A172 (cell line): ENCODE measurements at places on chromosomes 3 and 15. TPM values are rescaled to one million over a fixed set of nuclear protein-coding genes. Genes with fewer than 3 reads are reported as not detected.

GRCh38 chr15:73517566-73517965 lies 74.6 kb downstream of the REC114 start:
- DNase-seq: no peak

DNA sequence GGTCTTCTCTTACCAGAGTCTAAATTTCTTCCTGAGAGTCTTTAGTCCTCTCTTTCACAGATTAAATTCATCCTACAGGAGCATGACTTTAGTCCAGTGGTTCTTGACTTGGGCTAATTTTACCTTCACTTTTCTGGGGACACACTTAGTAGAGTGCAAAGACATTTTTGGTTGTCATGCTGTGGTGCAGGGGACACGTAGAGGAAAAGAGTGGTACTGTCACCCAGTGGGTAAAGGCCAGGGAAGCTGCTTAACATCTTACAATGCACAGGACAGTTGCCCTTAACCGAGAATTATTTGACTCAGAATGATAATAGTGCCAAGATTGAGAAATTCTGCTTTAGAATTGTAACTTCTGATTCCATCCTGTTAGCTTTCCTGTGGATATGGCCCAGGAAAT lies 772.5 kb upstream of the GRM7 start:
- no peak for DNase-seq

GRCh38 chr3:171347301-171348039 lies 112.7 kb downstream of the TNIK start:
- peak; percentile 53 for DNase-seq

DNA sequence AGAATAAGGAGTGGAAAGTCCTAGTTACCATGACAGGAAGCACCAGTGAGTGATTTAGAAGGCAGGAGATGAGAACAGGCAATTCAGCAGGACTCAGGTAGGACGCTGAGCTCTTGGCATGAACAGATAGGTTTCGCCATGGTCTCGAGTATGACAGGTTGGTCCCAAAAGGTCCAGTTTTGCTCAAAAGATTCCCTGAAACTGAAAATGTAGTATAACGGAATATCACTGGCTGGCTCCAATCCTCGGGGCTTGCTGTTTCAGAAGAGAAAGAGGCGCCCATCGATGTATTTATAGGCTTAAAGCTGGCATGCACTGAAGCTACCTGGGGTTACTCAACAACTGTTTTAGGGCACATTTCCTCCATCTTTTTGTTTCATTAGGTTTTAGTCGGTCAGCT lies 59.2 kb downstream of the SRGAP3 start:
- no peak for DNase-seq

DNA sequence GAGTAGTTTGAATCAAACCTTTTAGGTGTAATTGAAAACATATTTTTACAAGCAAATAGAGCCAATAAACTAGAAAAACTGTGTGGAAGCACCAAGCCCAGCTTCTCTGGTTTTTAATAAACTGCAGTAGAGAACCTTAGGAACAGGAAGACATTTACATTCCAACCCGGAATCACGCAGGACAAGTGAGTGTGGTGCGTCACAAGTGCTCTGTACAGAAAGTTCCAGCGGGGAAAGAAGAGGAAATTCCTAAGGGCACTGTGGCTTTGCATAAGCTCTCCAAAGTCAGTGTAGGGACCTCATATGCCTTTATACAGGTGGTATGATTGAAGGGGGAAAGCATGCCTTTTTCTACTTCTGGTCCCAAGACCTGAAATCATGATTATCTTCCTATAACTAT lies 21.6 kb downstream of the COL8A1 start:
- no peak for DNase-seq

DNA sequence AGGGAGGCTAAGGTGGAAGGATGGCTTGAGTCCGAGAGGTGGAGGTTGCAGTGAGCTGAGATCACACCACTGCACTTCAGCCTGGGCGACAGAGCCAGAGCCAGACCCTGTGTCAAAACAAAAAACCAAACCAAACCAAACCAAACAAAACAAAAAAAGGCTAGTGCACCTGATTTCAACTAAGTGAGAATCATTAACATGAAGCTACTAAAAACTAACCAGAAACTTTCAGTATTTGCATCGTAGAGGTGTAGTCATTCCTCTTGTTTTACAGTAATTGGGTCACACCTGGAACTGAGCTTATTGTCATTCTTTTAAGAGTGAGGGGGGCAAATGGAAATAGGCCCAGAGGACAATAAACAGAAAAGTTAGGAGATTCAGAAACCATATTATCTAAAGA lies 58.5 kb downstream of the ST6GAL1 start:
- DNase-seq: no peak

DNA sequence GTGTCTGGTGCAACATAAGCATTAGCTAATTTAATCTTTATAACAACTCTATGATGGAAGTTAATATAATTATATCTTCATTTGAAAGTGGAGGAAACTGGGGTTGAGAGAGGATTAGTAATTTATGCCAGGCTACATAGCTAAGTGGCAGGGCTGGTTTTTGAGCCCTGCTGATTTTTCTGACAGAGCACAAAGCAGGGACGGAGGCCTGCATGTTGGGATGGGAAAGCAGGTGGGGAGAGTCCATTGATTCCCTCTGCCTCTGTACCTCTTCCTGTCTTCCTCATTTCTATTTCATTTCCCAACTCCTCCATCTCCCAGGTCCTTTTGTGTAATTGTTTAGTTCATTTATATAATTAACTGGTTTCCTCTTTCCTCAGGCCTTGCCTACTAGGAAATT lies 251.6 kb upstream of the ZPLD1 start:
- DNase-seq: no peak

GRCh38 chr3:183818706-183819624 lies 6.4 kb downstream of the MAP6D1 start:
- no peak for DNase-seq

Gene TF
- total RNA-seq: under 0.01 and 1.7 TPM in 2 replicates

Gene PPIP5K1
- 5.5 and 11.8 TPM in 2 replicates for total RNA-seq

Gene COL8A1
- total RNA-seq: 24.4 and 26.9 TPM in 2 replicates

Gene GABRA5
- total RNA-seq: not detected in 2 replicates

Gene PIF1
- 11.0 and 15.1 TPM in 2 replicates for total RNA-seq
